Right atrium auricular region (tissue), 2 donors: ENCODE measurements at places on chromosomes 12 and 14. TPM values are rescaled to one million over a fixed set of nuclear protein-coding genes. Genes with fewer than 3 reads are reported as not detected.

- DNase-seq: no peak
Observed at GRCh38 chr14:54354968-54355641, 41.7 kb upstream of the CDKN3 start.

DNA sequence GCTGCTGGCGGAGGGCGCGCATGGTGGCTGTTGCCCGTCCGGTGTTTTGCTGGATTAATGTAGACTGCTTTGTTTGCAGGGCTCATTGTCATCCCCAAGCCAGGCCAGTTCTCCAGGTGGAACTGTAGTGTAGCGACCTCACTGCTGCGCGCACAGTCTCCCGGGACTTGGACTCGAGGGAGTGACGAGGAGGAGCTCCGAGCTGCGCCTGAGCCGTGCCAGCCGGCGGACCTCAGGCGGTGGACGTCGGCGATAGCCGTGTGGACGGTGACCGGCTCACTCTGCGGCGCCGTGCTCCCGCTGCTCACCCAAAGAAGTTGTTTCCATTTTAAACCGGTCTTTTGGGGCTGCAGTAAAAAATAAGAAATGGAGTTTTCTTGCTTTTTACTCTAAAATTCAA lies 82.2 kb downstream of the MOK start:
- no peak for DNase-seq

DNA sequence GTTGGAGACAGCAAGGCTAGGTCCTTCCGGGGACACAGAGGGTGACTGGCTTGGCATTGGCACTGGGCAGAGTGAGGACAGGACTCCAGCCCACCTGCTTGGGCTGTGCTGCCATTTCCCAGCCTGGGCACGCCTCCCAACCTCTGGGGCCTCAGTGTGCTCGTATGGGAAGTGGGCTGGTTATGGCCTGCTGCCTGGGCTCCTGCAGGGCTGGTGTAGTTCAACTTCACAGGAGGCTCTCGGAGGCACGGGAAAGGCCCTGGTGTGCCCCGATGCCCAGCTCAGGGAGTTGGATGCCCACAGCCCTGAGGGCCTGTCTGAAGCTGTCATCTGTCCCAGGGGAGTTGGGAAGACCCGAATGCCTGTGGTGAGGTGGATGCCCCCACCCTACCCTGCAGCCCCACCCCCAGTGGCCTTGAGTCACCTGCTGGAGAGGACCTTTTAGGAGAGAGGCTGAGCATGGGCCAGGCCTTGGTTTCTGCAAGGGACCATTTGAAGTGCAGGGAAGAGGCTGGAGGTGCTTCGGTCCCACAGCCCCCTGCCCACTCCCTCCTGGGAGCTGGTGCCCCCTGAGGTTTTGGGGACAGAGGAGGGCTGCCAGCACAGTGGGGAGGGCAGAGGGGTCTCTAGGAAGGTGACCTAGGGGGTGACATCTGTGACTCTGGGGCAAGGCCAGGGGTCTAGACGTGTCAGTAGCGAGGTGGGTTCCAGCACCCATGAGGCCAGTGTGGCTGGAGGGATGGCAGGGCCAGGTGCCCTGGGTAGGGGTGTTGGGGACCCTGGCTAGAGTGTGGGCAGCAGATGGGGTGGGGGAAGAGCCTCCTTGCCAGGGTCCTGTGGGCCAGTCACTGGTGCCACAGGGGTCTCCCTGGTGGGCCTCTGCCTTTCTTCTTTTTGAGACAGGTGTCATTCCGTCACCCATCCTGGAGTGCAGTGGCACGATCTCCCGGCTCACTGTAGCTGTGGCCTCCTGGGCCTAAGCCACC lies 9.1 kb downstream of the ULK1 start:
- no peak for DNase-seq

DNA sequence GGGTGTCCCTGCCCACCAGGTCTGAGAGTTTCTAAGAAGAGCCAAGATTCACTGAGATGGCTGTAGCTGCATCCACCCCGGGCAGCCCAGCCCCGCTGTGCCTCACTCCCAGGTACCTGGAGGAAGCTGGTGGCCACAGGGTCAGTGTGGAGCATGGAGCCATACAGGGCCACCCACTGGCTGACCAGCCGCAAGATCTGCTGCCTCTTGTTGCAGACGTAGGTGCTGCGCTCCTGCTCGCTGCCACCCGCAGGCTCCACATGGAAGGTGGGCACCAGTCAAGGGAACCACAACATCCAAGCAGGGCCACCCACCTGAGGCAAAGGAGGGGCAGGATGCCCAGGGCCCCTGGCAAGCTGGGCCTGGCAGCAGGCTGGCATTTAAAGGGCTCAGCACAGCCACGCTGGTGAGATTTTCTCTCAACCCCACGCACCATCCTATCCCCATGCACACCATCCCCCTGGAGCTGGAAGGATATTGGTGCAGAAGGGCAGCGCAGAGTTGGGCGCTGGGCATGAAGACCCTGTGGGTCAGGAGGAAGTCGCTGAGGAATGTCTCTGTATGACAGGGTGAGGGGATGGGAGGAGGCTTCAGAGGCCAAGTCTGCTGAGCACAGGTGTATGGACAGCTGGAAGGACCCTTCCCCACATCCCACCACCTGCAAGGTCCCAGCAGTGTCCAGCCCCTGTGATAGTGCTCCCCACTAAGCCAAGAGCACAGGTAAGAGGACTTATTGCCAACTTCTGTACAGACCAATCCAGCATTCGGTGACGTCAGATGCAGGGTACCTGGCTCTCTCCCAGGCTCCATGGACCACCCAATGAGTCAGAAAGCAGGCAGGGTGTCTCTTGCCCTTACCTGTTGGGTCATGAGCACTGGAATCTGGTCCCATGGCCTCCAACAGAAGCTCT lies 10.8 kb downstream of the RAPGEF3 start:
- no peak for DNase-seq

DNA sequence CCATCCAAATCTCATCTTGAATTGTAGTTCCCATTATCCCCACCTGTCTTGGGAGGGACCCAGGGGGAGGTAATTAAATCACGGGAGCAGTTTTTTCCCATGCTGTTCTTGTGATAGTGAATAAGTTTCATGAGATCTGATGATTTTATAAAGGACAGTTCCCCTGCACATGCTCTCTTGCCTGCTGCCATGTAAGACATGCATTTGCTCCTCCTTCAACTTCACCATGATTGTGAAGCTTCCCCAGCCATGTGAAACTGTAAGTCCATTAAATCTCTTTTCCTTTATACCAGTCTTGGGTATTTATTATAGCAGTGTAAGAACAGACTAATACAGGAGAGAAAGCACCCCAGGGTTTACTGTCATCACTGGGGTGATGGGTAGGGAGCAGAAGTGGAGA lies 220.4 kb upstream of the NUDT4 start:
- DNase-seq: no peak

The TAS2R20 gene
- total RNA-seq: 0.24 TPM

The CCDC177 gene
- total RNA-seq: not detected
